ENCODE measurements at places on chromosomes 2 and 18.
A peak's percentile ranks its signal among the peaks of the same experiment; 100 is the strongest.

DNA sequence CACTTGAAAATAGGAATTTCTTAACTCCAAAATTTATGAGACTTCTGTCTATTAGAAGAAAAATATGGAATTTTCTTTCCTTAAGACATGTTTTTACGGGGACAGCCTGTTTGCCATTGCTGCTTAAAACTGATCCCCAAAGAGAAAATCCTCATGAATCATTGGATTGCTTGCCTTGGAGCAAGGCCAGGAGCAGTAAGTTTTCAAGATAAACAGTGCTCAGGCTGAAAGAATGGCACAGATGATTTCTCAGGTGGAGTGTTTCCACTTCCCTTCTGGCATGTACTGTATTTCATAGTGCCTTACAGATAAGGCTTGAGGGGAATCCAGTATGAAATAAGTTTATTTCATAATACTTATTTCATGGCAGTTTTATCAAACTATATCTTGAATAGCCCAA is 74.3 kb upstream of the MMADHC start:
- DNase-seq = no peak

- no peak for DNase-seq
These were observed 324.8 kb downstream of the ALK start for GRCh38 chr2:29596584-29596983.

DNA sequence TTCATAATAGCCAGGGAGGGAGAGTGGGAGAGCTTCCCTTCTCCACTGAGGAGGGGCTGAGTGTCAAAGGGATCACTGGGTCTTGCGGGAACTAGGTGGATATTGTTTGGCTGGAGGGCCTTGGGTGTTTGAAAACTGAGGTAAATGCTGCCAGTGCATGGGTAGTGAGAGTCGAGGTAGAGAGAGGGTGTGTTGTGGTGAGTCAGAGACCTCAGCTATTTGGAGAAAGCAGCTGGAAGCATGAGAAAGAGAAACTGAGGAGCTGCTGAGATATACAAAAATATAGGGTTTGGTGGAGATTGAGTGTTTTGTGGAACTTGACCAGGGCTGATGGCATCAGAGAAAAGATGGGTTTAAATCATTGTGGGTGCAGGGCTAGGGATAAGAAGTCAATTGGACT is 127.0 kb upstream of the CCDC195 start:
- no peak for DNase-seq

- no peak for DNase-seq
These were observed 31.7 kb upstream of the ZNF396 start for GRCh38 chr18:35408843-35409261.

- no peak for DNase-seq
These were observed 34.1 kb upstream of the NXPH2 start for GRCh38 chr2:138814123-138814898.

GRCh38 chr18:34866739-34867138 is 156.6 kb downstream of the DTNA start:
- DNase-seq = no peak

GRCh38 chr2:218300141-218300540 is 7.8 kb upstream of the TMBIM1 start:
- DNase-seq = no peak

DNA sequence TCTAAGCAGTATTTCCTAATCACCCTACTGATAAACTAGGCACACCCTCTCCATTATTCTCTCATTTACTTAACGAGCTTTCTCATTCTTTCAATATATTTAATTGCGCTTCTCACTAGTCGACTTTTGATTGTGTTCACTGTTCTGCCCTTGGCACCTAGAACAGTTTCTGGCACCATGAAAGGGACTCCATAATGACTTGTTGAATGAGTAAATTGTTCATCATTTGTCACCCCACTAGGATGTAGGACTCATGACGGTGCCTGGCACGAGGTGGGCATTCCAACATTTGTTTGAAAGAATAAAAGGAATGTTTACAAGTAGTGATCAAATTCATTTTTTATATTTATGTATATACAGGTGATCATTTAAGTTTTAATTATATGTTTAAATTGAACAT is 123.7 kb downstream of the DIS3L2 start:
- no peak for DNase-seq

DNA sequence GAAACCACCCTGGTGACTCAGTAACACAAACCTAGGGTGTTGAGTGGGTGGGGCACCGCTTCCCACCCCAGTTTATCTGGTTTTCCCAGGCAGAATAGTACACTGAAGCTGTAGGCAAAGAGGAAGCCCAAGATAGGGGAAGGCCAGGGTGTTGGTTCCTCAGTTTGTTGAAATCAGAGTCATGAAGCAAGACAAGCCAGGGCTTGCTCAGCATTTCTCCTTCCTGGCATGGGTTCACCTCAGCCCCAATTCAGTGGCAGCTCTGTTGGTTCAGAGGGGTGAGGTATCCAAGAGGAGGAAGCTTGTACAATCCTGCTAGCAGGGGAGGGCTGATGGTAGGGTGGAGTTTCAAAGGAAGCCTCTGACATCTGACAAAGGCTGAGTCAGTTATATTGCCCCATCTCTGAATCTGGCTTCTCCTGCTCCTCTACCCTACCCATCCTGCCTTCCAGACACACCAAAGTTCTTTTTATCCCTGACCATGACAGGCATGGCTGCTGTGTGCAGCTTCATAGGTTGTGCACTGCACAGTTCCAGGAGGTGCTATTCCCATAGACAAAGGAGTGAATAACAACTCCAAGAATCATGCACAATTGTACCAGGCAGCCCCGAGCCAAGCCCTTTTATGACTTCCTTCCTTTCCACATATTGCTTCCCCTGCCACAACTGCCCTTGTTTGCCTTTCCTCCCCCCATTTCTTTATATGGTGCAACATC is 24.9 kb upstream of the RAB10 start:
- no peak for DNase-seq

- no peak for DNase-seq
These were observed 111.4 kb upstream of the PGAP1 start for GRCh38 chr2:197037863-197038398.

- DNase-seq = no peak
These were observed 10.4 kb upstream of the NPAS2 start for GRCh38 chr2:100809506-100809905.

DNA sequence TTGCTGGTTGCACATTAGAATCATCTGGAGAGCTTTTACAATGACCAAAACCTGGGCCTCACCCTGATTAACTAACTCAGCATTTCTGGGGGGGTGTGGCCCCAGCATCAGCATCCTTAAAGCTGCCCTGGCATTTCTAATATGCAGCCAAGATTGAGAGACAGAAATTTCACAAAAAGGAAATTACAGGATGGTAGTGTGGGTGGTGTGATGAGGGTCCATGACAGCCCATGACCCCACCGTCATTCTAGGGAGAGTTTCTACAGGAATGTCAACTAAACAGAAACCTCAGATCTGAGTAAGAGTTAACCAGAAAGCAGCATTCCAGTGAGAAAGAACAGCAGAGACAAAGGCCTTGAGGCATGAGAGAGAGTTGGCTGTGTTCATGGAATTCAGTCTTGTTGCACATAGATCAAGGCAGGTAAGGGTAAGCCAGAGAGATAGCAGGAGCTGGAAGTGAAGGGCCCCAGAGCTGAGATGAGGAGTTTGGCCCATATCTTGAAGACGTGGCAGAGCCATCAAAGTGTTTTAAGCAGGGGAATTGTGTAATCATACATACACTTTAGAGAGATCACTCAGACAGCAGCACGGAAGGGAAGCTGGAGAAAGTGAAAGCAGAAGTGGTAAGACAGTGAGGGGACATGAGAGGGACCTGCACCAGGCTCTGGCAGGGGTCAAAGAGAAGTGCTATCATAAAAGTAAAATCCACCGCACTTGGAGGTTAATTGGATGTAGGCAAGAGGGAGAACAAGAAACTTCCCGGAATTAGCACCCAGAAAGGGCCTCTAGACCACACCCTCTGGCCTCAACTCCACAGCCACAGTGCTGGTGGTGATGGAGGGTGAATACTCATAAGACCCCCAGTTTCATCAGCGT is 7.8 kb upstream of the TRABD2A start:
- DNase-seq = peak; percentile 38

DNA sequence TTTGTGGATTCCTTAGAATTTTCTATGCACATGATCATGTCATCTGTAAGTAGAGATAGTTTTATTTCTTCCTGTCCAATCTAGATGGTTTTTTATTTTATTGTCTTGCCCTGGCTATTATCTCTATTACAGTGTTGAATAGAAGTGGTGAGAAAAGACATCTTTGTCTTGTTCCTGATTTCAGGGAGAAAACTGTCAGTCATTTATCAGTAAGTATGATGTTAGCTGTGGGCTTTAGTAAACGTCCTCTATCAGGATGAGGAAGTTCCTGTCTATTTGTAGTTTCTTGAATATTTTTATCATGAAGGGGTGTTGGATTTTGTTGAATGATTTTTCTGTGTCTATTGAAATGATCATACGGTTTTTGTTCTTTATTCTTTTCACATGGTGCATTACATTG is 5.3 kb downstream of the PLEKHH2 start:
- no peak for DNase-seq

- no peak for DNase-seq
These were observed at the start of gene CCDC178 for GRCh38 chr18:33440060-33441043. TSS of gene CCDC178 (minus strand) at chr18:33440721. CDS start at chr18:33412088, 28,633 bp downstream.

DNA sequence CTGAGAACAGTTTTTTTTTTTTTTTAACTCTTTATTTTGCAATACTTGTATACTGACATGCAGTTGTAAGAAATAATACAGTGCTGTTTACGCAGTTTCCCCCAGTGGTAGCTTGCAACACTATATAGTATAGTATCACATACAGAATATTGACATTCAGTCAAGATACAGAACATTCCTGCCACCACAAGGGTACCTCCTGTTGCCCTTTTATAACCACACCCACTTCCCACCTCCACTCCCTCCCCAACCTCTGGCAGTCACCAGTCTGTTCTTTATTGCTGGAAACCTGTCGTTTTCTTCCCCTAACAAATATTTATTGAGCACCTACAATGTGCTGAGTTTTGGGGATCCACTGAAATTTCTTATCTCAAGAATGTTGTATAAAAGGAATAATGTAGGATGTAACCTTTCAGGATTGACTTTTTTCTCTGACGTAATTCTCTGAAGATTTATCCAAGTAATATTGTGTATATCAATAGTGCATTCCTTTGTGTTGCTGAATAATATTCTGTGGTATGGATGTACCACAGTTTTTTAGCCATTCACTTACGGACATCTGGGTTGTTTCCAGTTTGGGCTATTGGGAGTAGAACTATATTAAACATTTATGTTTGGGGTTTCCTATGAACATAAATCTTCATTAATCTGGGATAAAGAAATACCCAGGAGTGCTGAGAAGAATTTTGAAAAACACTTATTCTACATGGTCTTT is 51.4 kb upstream of the EML6 start:
- DNase-seq = no peak

DNA sequence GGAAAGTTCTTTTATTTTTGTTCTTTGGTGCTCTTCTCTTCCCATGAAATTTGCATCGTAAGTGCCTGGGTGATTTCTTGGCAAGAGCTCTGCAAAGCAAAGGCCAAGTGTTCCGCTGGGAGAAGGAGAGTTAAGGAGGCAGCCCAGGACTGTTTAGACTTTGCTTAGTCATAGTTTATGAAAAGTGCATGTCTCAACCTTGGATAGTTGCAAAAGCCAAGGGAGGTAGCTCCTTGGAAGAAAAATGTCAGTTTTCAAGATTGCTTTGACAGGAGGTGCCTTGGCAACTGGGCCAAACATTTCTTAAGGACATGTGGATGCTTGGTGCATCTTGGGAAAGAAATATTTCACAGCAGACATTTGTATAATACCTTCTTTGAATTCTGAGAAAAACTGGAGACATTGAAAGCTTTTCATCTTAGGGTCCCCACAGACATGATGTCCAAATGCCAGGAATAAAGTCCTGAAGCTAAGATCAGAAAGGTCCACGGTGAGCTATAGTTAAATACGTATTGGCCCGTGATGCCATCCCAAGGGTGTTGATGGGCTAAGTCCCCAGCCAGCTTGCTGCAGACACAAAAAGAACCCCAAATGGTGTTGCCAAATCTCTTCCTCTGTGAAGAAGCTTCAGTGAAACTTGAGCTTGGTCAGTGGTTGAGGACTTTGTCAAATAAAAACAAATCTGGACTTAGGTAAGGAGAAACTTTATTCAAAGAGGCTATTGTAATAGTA is 96.3 kb upstream of the THUMPD2 start:
- DNase-seq = no peak

Measured in stimulated activated CD8-positive, alpha-beta memory T cell treated with anti-CD3 and anti-CD28 coated beads, Interleukin-15, amount 100 ng/mL, for 48 hours (primary cell).